ENCODE measurements at places on chromosomes 2 and 18. TPM values are rescaled to one million over a fixed set of nuclear protein-coding genes. Genes with fewer than 3 reads are reported as not detected.

SERPINB13 gene
- not detected for total RNA-seq

FNDC4 gene
- total RNA-seq: 3.1 TPM

ANTXR1 gene
- total RNA-seq: 77.7 TPM

COL4A3 gene
- 0.16 TPM for total RNA-seq

DNA sequence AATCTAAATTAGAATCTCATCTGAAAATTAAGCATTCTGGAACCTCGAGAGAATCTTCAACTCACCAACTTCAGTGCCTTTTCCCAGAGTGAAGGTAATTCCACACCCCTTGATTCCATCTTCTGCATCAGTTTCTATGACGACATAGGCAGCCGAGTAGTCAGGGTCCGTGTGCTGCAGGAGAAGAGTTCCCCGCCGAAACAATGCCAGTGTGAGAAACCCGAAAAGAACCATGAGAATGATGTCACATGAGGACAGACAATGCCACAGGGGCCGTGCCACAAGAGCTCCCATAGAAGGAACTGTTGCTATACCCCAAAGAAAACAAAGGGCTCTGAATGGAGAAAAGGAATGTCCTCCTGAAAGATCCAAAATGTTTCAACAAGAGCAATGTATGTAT lies 6.0 kb downstream of the ENOSF1 start:
- no peak for DNase-seq

- DNase-seq: no peak
These were observed 3.4 kb upstream of the YIPF4 start for GRCh38 chr2:32274289-32274688.

ME2 gene
- 74.6 TPM for total RNA-seq

- no peak for DNase-seq
These were observed 29.3 kb downstream of the COX7A2L start for GRCh38 chr2:42331569-42332284.

PRKD3 gene
- total RNA-seq: 16.0 TPM

RAD51AP2 gene
- total RNA-seq: not detected

DNA sequence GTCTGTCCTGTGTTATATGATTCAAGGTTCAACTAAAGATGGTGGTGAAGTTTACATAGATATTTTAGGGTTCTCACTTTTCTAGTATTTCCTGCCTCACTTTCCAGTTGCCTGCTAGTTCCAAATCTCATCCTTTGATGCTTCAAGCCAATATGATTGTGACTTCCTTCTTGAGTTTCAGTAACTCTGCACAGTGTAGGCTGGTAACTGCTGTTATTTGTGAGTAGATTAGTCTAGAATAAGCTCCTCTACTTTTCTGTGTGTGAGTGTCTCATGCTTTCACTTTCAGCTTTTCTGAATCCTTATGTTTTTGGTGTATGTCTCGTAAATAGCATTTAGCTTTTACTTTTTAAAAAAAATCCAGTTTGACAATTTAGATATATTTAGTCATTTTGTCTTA lies 42.6 kb downstream of the GALNT1 start:
- no peak for DNase-seq

DNA sequence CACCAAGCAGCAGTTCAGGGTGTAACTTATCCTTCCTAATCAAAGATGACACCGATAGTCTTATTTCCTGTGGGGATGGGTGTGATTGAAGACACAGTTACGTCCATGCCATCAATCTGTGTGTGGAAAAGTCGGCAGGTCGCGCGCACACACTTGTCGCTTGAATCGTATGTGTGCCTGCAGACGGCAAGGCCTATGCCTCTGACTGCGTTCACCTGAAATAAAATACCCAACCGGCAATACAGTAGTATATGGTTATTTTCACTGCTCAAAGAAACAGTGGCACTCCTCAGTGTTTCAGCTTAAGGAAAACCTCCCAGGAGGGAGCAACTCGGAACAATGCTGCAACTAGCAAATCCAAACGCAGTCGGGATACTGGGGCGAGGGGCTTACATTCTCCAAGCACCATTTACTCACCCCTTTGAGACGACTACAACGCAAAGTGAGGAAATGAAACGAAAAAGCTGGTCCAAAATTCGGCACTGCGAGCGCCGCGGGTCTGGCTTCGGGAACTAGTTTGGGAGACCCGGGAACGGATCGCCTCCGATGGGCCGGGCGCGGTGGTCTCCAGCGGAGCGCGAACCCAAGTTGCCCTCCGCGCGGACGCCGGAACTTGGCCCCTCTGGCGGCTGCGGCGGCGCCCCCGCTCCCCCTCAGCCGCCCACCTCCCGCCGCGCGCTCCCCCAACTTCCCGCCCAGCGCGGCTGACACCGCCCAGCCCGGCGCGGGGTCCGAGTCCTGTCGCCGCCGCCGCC lies 675 bp downstream of the PRKD3 start:
- DNase-seq: peak; percentile 69

- no peak for DNase-seq
These were observed 315.0 kb upstream of the SMIM21 start for GRCh38 chr18:75742516-75742915.

DNA sequence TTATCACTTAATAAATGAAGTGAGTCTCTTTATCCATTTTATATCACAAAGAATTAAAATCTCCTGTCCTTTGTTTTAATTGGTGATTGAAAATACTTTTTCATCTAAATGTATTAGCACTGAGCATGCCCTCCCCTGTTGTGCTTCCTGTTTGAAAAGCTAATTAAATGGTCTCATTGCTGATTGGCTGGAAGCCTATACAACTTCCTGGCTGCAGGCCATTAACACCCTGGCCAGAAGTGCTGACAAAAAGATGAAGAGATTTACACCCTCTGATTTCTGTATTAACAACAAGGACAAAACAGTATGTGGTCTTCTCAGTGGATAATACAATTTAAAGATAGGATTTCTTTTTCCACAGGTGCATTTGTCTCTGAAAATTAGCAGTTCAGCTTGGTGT lies 548.0 kb downstream of the DCC start:
- DNase-seq: no peak

GRCh38 chr2:177037569-177037968 lies 175.0 kb upstream of the HNRNPA3 start:
- DNase-seq: no peak

GRCh38 chr2:63051795-63052333 lies 1.2 kb downstream of the OTX1 start:
- no peak for DNase-seq

SCG2 gene
- total RNA-seq: 3.5 TPM

- DNase-seq: no peak
These were observed 159.2 kb upstream of the DTNA start for GRCh38 chr18:34550902-34551301.

DNA sequence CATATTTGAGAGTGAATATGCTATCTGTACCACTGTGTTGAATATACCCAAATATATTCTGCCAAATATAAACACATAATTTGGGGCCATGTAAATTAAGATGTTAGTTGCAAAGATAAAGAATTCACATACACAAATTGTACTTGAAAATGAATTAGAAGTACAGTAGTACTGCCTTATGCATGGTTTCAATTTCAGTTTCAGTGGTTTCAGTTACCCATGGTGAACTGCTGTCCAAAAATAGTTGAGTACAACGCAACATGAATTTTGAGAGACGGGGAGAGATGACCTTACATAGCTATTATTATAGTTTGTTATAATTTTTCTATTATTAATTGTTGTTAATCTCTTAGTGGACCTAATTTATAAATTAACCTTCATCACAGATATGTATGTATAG lies 1313.0 kb upstream of the FAM98A start:
- no peak for DNase-seq

PPP1R1C gene
- total RNA-seq: not detected

PARD3B gene
- total RNA-seq: 56.8 TPM

GRCh38 chr2:210667711-210668110 lies 111.3 kb downstream of the CPS1 start:
- no peak for DNase-seq

VWC2L gene
- total RNA-seq: not detected

- DNase-seq: no peak
These were observed 448 bp downstream of the YPEL5 start for GRCh38 chr2:30147196-30147714.

- DNase-seq: no peak
These were observed 580.6 kb upstream of the CDH2 start for GRCh38 chr18:28757466-28758008.

CAPG gene
- 103 TPM for total RNA-seq

DNA sequence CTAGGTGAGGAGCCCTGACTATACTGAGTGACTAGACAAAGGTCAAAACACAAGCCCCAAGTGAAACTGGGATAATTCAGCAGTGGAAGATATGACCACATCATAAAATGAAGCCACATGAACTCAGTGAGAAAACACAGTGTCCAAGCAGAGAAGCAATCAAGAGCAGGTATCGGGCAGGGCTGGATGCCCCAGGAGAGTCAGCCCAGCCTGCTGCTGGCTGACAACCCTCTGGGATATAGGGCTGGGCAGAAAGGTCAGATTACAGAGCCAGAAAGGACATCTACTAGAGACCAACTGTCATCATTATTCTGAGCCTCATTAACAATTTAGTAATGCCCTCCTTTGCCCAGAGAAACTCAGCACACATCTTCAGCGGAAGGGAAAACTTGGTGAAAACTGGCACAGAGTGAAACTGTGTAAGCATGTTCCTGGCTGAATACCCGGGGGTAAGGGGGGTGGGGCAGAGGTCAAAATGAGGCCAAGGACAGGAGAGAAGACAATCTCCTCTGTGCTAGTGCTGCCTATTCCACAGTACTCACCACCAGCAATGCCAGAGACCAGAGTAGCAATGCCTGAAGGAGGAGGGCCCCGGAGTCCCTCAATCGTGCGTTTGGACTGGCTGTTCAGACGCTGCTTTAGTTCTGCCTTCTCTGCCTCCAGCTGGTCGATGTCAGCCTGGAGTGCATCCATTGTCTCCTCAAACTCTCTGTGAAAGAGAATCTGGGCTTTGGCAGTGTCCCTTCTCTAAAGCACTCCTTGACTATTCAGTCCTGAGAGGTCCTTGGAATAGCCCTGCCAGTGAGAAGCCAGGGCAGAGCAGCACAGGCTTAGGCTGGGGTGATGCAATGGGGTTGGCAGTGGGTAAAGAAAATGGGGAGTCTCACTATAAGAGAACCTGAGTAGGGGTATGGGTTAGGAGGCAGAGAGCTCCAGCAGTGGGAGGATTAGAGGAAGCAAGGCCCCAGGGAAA lies 15.3 kb downstream of the DCTN1 start:
- no peak for DNase-seq

DNA sequence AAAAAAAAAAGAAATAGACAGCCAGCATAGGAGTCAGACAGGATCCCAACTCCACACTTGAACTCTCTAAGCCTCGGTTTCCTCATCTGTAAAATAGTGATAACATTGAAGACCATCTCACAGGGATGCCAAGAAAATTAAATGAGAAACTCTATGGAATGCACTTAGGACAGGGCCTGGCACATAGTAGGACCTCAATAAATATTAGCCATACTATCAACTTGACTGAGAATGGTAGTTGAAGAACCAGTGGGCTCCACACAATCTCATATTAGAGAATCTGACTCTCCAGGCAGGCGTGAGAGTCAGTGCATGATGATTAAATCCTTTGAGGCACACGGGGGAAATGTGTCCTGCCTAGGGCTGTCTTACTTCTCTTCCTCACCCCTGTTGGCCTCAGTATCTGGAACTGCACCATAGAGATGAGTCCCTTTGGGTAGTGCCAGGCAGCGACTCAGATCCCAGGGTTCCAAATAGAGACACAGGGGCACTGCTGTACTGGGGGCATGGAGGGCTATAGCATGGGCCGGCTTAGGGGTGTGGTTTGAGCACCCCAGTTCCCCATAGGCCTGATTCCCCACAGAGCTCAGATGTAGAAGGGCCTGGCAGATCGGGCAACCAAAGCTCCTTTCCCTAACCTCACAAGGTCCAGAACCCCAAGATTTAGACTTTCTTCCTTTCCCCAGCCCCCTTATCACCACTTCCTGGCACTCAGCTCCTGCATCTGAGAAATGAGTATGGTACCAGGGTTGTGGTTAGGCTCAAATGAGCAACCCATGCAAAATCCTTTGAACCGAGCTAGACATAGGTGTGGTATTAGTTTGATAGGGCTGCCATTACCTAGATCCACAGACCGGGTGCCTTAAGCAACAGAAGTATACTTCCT lies 51.3 kb upstream of the CAB39 start:
- DNase-seq: no peak

SERPINB11 gene
- not detected for total RNA-seq

- no peak for DNase-seq
These were observed 129.1 kb upstream of the LGALSL start for GRCh38 chr2:64324746-64325410.

AGXT gene
- total RNA-seq: 4.1 TPM

TBC1D8 gene
- 28.8 TPM for total RNA-seq

- DNase-seq: no peak
These were observed 76.4 kb downstream of the SPATS2L start for GRCh38 chr2:200382874-200383273.

GRCh38 chr2:191977754-191978153 lies 130.9 kb upstream of the CAVIN2 start:
- no peak for DNase-seq

GRCh38 chr18:63078471-63078870 lies 241.1 kb downstream of the BCL2 start:
- DNase-seq: no peak

DNA sequence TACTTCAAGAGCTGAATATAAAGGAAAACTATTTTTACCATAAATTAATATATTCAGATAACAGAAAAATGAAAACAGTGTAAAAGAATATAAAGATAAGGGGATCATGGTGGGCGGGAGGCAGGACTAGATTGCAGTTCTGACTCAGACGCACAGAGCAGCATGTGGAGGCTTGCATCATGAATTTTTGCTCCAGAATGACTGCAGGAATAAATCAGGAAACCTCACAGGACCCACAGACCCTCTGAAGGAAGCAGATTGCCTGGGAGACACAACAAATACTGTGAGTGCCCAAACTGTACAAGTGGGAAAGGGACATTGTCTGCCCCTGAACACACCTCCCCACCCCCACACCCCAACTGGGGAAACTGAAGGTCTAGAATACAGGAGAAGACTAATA lies 19.2 kb upstream of the SIGLEC15 start:
- no peak for DNase-seq

- no peak for DNase-seq
These were observed 44.2 kb upstream of the SLC39A10 start for GRCh38 chr2:195612611-195613495.

GRCh38 chr2:9596621-9597311 lies 34.0 kb downstream of the YWHAQ start:
- no peak for DNase-seq

GRCh38 chr2:140747665-140748064 lies 1383.2 kb downstream of the LRP1B start:
- no peak for DNase-seq

DES gene
- 4,715 TPM for total RNA-seq

DNA sequence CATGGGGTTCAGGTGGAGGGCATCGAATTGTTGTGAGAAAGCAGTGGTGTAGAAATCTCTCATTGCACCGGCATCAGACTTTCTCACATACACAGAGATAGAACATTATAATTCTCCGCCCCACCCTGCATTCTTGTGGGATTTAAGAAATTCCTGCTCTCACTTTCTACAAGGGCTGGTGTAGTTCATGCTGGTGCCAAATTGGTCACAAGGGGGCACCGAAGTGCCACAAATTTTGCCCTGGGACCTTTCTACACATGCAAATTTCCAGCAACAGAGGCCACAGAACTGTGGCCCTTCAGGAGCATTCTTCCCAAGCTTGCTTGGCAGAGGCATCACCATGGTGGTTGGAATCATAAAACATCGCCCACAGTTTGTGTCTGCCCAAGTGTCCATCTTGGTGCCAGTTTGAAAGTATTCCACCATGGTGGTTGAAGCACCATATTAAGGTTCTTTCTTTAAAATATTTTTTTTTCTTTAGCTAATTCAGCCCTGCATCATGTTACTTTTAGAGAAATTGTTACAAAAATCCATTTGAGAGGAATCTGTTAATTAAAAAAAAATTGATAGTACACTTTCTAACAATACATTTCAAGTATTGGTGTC lies 521.2 kb upstream of the FANCL start:
- DNase-seq: peak; percentile 49

KATNAL2 gene
- total RNA-seq: 3.1 TPM
